ENCODE measurements at places on chromosomes 1 and 21. TPM values are rescaled to one million over a fixed set of nuclear protein-coding genes. Genes with fewer than 3 reads are reported as not detected.

DNA sequence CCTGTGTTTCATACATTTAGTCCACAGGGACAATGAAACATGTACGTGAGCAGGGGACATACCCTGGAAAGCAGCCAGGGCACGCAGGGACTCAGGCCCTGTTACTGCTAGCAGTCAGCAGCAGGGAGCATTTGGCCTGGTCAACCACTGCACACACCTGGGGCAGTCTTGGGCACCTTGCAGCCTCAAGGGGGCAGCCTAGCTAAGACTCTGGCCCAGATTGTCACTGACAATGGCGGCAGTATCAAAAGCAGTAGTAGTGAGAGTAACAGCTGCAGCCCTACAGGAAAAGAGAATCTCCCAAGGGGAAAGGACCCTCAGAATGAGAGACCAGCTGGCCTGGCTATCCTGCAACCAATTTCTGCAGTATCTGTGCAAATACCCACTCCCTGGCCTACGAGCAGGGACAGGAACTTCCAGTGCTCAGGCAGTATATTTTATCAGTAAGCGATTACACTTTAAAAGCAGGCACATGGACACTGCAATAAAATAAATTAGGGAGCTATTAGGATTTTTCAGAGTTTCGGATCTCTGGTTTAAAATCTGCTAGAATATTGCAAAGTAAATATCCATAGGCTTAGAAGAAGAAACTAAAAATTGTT lies 475.6 kb downstream of the LTN1 start:
- peak; percentile 57 for DNase-seq

APCS gene
- total RNA-seq, result not detected

GRCh38 chr1:173823781-173824314 lies 625 bp upstream of the DARS2 start:
- DNase-seq, result no peak

DNA sequence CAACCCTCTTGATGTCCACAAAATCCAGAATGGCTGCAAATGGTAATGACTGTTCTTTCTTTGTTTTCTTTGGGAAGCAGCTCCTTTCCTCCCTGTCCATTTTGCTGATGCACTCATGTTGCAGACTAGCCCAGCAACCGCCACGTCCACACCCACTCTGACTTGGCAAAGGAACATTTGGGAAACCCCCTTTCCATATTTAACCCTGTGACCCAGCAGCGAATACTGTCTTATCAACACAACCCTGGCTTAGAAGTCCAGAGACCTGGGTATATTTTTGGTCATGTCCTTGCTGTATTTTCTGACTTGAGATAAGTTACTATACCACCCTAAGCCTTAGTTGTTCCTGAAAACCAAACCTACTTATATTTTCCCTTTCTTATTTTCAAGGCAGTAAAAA lies 18.1 kb upstream of the SHE start:
- DNase-seq, result no peak

DNAJC11 gene
- total RNA-seq, result 23.0 TPM

KLHDC9 gene
- total RNA-seq, result 5.8 TPM

FABP3 gene
- total RNA-seq, result 15.0 TPM

GRCh38 chr1:156419854-156420204 lies 50.8 kb downstream of the RHBG start:
- DNase-seq, result no peak

- DNase-seq, result no peak
Observed at GRCh38 chr1:182357171-182357570, 34.4 kb downstream of the GLUL start.

VSIG8 gene
- not detected for total RNA-seq

Data from breast epithelium (tissue), 4 donors.